Activated naive CD4-positive, alpha-beta T cell treated with anti-CD3 and anti-CD28 coated beads, Interleukin-2, amount 50 U/mL, for 72 hours (primary cell): ENCODE measurements at places on chromosomes 2 and 18.

DNA sequence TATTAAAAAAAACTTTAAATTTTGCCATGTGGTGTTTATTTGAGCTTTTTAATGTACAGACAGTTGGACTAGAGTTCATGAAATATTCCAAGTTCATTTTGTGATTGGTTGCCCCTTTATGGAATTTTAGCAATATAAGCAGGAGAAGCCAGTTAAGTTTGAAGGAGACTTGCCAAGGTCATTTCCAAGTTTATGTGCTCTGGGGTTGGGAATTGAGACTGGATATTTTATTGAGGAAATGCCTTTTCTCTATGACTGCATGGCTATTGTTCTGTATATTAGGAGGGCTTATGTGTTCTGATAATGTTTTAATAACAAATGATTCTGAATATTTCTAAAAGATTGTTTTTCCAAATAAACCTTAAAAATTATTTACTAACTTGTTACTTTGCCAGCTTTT, 67.0 kb upstream of the TCF4 start:
- no peak for DNase-seq

DNA sequence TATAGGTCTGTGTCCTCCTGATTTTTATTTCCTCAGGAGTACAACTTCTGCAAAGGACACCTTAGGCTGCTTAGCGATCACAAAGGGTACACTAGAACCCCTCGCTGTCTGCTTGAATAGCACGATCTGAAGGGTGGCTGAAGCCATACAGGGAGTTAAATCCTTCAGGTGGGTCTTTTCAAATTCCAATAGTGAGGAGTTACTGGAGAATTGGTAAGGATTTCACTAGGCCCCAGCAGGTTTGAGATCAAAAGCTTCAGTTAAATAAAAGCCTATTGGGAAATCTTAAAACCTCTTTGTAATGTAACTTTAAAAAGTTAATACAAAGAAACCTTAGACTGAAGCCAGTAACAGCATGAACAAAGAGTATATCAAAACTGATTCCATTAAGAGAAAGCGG, 613.1 kb downstream of the ZEB2 start:
- DNase-seq = no peak

DNA sequence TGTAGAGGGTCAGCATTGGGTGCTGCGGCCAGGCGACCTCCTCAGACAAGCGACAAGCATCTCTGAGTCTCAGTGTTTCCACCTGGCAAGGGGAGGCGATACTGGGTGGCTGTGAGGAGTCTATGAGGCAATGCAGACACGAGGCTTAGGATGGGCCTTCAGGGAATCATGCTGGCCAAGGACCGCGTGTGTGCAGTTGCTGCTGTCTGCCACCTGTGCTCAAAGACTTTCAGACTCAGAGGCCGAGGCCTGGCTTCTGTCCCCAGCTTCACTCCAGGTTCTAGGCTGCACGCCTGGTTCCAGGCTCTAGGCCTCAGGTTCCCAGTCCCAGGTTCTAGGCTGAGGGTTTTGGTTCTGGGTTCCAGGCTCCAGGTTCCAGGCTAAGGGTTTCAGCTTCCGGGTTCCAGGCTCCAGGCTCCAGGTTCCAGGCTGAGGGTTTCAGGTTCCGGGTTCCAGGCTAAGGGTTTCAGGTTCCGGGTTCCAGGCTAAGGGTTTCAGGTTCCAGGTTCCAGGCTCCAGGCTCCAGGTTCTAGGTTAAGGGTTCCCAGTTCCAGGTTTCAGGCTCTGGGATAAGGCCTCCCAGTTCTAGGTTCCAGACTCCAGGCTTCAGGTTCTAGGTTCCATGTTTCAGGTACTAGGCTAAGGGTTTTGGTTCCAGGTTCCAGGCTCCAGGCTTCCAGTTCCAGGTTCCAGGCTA, 14.8 kb downstream of the LRRFIP1 start:
- no peak for DNase-seq

GRCh38 chr2:240467659-240468302, 32.3 kb downstream of the GPC1 start:
- peak; percentile 1 for DNase-seq

GRCh38 chr2:192546565-192546964, 351.8 kb upstream of the TMEFF2 start:
- DNase-seq = no peak

GRCh38 chr18:1891641-1892040, 679.7 kb downstream of the METTL4 start:
- no peak for DNase-seq

GRCh38 chr2:187934236-187934635, 357.4 kb upstream of the GULP1 start:
- no peak for DNase-seq

DNA sequence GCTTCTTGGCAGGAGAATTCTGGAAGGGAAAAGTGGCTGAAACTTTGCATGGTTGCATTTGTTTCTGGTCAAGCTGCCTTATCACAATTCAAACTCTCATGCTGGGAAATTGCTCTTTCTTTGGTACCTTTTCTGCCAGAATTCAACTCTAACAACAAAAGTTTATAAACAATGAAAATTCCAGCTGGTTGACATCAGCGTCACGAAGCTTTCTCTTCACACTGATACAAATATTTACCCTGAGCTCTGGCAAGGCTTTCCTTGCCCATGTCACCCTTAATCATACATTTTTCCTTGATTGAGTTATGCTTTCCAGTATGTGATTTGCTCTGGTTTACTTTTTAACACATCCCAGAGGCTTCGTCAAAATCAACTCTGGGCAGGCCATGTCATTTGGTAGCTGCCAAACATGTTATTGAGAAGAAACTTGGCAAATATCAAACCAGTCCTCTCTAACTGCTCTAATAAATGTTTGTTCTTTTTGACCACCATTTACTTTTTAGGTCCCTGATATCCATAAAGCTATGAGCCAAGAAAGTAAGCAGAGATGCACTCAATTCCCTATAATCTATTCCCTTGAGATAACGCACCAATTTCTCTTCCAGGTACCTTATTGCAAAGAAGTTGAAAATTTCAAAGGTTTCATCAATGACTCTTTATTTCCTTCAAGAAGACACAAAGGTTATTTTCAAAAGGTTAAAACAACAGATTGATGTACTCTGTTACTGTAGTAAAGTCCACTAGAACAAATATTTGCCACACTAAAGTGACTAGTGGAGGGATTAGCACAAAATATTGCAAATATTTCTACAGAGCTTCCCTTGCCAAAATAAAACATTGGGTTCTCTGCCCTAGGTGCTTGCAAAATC, 1241.1 kb upstream of the ZEB2 start:
- no peak for DNase-seq

GRCh38 chr2:173797586-173798263, 167.4 kb downstream of the SP3 start:
- DNase-seq = no peak

DNA sequence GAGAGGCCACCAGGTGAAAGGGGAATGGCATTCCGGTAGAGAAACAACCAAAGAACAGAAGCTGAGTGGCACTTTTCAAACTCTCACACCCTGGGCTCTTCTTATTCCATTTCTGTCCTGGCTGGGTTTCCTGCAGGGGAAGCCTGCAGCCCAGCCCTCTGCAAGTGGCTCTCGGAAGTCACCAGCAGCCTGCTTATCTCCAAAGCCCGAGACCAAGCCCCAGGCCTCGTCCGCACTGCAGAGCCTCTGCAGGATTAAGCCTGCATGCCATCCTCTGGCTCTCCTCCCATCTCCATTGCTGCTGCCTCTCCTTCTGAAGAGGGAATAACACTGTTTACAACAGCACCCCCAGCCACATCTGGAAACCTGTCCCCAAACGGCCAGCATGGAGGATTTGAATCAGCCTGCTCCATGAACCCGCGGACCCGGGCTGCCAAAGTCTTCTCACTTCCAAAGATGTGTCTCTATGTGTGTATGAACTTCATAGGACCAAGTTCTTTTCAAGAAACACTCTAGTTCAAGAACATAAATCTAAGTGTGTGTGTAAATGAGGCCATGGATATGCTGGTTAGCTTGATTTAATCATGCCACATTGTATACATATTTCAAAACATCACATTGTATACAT, 54.2 kb downstream of the DIPK1C start:
- DNase-seq = no peak

- no peak for DNase-seq
Observed at GRCh38 chr18:63144748-63145147, 174.8 kb downstream of the BCL2 start.

- no peak for DNase-seq
Observed at GRCh38 chr18:70190529-70190928, 15.0 kb downstream of the RTTN start.

DNA sequence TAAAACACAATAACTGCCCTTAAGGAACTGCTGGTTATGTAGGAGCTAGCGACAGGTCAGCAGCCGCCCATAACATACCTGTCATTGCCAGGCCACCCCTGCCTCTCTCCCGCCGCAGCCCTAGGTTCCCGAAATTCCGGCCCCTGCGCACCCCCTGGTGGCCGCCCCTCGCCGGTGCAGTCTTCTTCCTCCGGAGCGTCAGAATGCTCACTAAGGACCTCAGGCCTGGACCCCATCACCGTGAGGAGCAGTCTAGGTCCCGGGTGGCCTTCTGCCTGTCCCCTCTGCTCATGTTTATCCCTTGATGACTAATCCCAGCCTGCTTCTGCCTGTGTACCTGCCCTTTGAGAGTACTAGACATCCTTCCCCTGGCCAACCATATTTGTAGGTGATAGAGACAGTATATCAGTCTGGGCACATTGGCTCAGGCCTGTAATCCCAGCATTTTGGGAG, 115.7 kb upstream of the SLC1A4 start:
- peak; percentile 91 for DNase-seq

GRCh38 chr2:176160986-176161824, 4.1 kb downstream of the HOXD3 start:
- no peak for DNase-seq

DNA sequence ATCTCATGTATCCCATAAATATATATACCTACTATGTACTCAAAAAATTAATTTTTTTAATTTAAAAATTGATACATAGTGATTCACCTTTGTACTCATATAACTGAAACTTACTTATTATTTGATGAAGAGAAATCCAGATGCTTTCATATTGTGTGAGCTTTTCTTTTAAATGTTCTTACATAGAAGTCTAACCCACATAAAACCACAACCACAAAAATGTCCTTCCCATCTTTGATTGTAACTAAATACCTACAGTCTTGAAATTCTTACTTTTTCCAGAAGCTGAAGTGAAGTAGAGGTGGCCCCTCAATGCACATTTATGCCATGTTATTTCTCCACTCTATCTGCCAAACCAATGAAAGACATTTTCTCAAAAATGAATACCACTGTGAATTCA, 117.9 kb upstream of the COL5A2 start:
- DNase-seq = no peak

GRCh38 chr2:201152517-201152916, 30.4 kb upstream of the CASP10 start:
- no peak for DNase-seq

GRCh38 chr2:28758459-28758858, 6.8 kb downstream of the PPP1CB start:
- no peak for DNase-seq

- DNase-seq = no peak
Observed at GRCh38 chr18:36392164-36392978, 94.9 kb downstream of the FHOD3 start.

DNA sequence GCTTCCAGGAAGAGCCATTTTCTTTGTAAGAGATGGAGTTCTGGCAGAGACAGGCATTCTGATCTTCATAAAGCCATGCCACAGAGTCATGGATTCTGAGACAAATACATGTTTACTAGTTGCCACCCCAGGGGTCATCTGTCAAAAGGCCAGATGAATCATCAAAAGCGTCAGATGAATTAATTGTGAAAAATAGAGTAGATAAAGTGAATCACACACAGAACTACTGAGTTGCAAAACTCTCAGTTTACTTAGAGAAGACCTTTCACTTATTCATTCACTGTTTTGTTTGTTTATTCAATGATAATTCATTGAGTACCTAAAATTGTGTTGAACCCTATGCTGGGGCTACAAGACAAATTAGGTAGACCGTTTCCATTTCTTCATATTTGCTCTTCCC, 157.7 kb upstream of the SERPINE2 start:
- DNase-seq = no peak

GRCh38 chr2:133393895-133394294, 174.4 kb downstream of the NCKAP5 start:
- DNase-seq = no peak

- DNase-seq = no peak
Observed at GRCh38 chr2:197281421-197281820, 29.2 kb downstream of the ANKRD44 start.

GRCh38 chr18:48928787-48929186, 22.0 kb downstream of the SMAD7 start:
- DNase-seq = peak; percentile 70

DNA sequence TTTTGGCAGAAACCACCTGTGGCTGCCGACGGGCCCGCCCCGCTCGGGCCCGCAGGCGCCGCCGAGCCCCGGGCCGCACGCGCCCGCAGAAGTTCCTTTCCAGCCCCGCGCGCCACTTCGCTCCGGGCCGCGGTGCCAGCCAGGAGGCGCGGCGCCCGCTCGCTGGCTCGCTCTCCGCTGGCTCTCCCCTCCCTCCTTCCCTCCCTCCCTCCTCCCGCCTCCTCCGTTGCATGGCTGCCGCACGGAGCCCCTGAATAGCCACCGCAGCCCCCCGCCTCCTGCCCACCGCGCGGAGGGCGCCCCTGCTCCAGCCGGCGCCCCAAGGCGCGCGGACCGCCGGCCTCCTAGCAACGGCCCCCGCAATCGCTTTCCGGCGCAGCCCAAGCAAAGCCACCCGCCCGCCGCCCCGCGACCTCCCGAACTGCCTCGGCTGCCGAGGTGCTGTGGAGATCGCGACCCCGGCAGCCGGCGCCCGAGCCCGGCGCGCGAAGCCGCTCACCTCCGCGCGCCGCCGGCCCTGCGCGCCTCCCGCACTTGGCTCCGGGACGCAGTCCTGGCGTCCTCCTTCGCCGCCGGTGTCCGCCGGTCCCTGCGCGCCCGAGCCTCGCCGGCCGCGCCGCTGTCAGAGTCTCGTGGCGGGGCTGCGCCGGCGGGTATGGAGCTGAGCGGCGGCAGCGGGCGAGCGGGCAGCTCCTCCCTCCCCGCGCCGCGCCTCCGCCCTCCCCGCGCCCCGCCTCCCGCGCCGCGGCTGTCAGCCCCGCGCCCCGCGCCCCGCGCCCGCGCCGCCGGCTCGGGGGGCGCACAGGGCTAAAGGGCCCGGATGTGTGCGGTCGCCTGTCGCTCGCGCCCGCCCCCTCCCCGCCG, at the start of gene ZBTB7C:
TSS of gene ZBTB7C (minus strand) at position 657 of the 864 bp plus-strand sequence.
- DNase-seq = no peak

DNA sequence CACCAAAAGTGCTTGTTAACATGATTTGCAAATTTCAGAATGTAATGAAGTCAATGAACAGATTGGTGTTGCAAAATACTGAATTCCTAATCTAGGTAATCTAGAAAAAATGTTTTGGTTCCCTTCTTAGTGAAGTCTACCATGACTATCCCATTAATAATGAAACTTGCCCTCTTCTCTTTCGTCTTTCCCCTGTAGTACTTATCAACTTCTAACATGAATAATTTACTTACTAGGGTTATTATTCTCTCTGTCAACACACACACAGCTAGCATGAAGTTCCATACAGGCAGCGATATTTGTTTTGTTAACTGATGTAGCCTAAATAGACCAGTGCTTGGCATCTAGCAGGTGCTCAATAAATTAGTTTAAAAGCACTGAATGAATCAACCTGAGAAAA, 160.2 kb downstream of the NCK2 start:
- DNase-seq = no peak

DNA sequence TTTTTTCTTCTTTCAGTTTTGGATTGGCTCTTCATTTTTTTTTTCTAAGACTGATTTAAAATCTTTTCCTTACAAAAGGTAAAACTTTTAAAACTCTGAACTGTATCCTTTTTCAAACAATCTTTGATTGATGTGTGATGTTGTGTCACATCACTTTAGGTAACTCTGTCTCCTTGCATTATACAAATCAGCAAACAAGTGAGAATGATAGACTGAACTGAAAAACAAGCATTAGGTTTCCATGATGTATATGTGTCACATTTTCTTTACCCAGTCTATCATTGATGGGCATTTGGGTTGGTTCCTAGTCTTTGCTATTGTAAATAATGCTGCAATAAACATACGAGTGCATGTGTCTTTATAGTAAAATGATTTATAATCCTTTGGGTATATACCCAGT, 655.7 kb downstream of the LRRTM4 start:
- DNase-seq = no peak
